Inflammatory macrophage (primary cell): ENCODE measurements at places on chromosomes 13 and 19.
A peak's percentile ranks its signal among the peaks of the same experiment; 100 is the strongest.

- peak; percentile 57 for DNase-seq
These were observed 21.0 kb downstream of the CLEC4M start for GRCh38 chr19:7783991-7784423.

- no peak for DNase-seq
These were observed 6.1 kb upstream of the BTBD2 start for GRCh38 chr19:2021453-2022140.

DNA sequence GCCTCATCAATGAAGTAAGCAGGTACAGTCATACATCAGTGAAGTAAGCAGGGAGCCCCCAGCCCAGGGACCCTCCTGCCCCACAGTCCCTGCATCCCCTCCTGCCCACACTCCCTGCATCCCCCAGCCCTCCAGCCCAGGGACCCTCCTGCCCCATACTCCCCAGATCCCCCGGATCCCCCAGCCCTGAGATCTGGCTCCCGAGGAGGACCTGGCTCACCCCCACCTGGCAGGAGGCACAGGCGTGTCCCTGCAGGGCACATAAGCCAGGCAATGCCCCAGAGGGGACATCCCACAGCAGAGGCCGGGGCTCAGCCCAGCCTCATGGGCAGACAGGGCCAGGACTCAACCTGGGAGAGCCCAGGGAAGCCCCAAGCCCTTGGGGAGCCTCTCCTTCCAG, 53.6 kb upstream of the TPM4 start:
- no peak for DNase-seq

- no peak for DNase-seq
These were observed 30.2 kb downstream of the TMTC4 start for GRCh38 chr13:100644371-100644770.

GRCh38 chr13:46071590-46072249, 19.2 kb upstream of the ZC3H13 start:
- no peak for DNase-seq

GRCh38 chr19:39381910-39382611, 8.8 kb downstream of the PAF1 start:
- DNase-seq = no peak

GRCh38 chr13:44903574-44903985, 85.7 kb downstream of the NUFIP1 start:
- DNase-seq = no peak

- DNase-seq = no peak
These were observed 120.1 kb upstream of the GPR12 start for GRCh38 chr13:26880735-26881134.

- no peak for DNase-seq
These were observed 30.4 kb downstream of the ZNF536 start for GRCh38 chr19:30402436-30403202.

- no peak for DNase-seq
These were observed 7.3 kb upstream of the INSR start for GRCh38 chr19:7301525-7301924.

DNA sequence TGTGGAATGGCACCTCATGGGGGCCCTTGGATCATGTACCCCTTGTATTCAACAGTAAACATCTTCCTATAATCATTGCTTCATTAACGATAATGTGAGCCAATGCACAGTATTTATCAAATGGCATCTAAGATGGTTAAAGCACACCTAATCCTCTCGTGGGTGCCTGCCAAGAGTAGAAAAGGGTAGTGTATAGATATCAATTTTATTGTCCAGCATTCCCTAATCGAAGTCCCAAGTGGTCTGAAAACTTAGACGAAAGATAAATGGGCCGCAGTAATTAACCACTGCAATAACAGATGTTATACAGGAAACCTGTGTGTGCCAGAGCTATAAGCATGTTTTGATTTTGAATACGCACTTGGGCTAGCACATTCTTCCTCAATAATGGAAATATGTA, 667 bp upstream of the MBNL2 start:
- DNase-seq = no peak

- peak; percentile 69 for DNase-seq
These were observed 56.3 kb upstream of the UBAC2 start for GRCh38 chr13:99144306-99144705.

GRCh38 chr13:110237875-110238817, 68.8 kb downstream of the COL4A1 start:
- DNase-seq = no peak

DNA sequence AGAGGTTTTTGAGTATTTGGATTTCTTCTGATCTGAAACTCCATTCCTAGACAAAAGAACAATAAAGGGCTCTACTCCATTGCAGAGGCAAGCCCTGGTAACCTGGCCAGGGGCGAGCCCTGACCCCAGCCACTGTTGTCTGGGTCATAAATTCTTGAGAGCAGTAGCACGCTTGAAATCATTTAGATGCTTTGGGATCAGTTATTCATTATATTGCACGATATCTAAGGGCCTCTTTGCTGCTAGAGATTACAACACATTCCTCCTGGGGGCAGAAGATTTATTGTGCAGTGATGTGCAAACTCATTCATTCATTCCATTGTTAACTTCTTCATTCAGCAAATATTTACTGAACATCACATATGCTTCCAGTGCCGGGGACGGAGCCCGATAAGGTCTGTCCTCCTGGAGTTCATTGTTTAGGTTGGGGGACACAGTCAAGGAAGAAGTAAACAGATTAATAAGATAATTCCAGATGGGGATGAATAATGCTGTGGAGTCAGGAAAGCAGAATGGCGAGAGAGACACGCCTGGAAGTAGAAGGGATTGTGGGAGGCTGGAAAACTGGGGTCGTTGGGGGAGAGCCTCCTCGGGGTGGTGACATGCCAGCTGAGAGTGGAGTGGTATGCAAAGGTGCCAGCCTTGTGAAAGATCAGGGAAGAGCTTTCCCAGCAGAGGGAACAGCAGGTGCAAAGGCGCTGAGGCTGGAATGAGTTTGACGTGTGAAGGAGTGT, 34.9 kb downstream of the SIPA1L3 start:
- DNase-seq = no peak

GRCh38 chr19:33390908-33391630, 17.6 kb downstream of the CEBPG start:
- no peak for DNase-seq

DNA sequence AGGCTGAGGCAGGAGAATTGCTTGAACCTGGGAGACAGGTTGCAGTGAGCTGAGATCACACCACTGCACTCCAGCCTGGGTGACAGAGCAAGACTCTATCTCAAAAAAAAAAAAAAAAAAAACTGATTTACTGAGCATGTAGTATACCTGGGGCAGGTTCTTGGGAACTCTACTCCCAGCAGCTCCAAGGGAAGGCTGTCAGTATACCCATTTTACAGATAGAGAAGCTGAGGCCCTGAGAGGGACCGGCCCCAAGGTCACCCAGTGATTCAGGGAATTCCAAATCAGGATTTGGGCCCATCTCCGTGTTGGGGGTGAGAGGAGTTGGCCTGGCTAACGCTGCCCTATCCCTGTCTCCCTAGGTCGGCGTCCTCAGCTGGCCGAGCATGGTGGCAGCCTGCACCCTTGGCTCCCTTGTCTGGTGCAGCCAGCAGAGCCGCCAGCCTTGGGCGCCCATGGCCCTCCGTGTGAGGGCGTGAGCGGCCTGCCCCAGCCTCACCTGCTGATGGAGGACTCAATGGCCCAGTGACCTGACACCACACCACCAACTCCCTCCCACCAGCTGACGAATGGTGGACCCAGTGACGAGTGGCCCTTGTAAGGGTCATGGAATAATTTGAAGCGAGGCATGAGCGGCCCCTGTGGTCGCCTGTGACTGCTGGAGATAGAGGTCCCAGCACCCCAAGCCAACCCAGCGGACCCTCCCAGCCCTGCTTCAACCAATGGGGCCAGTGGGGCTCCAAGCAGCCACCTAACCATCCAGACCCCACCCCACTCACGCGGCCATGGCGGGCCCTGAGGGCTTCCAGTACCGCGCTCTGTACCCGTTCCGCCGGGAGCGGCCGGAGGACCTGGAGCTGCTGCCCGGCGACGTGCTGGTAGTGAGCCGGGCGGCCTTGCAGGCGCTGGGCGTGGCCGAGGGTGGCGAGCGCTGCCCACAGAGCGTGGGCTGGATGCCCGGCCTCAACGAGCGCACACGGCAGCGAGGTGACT, 2.4 kb downstream of the PIK3R2 start:
- DNase-seq = no peak

DNA sequence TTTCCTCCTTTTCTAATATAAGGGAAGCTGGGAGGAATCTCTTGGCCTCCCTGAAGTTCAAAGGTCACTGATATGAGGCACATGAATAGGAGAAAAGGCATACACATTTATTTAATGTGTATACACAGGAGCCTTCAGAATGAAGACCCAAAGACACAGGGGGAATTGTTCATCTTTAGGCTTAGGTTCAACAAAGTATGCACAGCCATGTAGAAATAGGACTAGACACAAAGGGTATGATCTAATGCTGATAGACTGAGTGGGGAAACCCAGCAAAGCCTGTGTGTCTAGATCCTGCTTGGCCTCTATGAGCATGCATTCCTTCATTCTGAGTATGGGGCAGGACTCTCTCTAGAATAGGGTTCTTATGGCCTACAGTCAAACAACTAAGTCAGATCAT, 177.1 kb upstream of the RFC3 start:
- no peak for DNase-seq

- peak; percentile 67 for DNase-seq
These were observed 56.8 kb downstream of the THSD1 start for GRCh38 chr13:52348983-52349780.

GRCh38 chr19:28290963-28291657, 921.8 kb downstream of the UQCRFS1 start:
- no peak for DNase-seq

DNA sequence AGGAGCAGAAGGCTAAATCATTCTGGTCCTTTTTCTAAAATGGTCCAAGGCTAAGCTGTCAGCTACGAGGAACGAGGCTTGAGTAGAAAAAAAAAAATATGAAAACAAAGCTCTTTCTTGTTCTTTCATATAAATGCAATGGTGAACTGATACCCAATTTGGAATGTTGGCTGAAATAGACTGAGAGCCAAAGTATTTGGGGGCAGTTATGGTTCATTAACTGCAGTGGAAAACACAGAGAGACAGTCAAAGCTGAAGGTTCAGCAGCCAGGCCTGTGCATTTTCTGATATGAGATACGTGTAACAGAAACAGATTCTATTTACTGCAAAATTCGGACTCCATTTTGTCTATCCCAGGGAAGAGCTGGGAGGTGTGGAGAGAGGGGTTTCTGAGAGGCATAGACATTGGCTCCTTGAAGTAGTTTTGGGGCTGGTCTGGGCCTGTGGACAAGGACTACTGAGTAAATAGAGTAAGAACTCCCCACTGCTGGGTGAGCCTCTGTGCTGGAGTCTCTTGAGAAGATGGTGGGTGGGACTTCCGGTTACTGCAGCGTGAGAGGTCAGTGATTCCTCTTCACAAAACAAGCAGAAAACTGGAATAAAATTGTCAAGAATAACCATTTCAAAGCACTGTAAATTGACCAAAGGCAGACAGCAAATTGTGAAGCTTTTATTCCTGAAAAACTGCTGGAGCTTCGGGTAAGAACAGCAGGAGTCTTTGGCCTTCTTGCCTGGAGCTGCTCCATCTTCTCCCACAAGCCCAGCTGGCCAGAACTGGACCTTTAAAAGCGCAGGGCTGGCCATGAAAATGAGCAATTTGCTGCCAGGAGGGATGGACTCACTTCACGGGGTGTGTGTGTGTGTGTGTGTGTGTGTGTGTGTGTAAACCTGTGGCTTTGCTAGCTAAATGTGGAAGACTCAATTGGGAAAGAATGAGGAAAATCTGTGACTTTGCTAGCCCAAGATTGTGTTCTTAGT, 43.1 kb upstream of the CNMD start:
- no peak for DNase-seq

DNA sequence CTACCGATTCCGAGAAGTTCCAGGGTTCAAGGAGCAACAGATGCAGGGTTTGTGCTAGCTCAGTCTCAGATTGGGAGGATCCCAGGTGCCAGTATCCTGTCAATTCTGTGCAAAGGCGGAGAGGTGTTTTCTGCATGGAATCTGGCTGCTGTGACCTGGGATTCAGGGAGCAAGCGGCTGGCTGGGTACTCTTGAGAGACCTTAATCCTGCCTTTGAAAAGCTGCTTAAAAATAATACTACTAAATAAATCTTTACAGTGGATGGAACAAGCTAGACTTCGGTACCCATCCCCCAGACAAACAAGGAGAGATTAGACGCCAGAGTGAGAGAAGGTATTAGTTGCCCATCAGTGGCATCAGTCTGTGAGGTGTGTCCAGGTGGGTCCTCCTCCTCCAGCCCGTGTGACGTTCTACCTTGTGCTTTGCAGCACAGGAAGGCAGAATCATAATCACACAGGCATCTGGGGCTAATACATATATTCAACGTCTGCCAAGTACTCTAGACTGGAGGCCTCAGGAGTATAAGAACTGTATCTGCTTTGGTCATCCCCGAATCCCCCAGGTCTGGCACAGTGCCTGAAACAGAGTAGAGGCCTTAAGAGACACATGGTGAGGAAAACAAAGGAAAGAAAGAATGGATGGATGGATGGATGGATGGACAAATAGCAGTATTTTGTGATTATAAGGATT, 230.6 kb downstream of the ZNF536 start:
- no peak for DNase-seq

DNA sequence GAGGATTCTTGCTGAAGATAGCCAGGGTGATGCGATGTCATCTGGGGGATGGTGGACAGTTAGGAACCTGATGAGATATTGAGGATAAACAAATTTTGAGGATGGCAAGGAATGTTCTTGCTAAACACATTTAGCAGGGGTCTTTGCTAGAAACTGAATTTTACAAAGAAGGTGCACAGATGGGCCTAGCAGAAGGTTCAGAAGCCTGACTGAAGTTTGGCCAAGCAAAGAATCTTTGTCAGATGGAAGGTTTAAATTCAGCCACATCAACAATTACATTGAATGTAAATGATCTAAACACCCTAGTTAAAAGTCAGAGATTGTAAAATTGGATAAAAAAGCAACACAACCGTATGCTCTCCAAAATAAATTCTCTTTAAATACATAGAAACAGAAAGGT, 68.8 kb downstream of the WASF3 start:
- no peak for DNase-seq

DNA sequence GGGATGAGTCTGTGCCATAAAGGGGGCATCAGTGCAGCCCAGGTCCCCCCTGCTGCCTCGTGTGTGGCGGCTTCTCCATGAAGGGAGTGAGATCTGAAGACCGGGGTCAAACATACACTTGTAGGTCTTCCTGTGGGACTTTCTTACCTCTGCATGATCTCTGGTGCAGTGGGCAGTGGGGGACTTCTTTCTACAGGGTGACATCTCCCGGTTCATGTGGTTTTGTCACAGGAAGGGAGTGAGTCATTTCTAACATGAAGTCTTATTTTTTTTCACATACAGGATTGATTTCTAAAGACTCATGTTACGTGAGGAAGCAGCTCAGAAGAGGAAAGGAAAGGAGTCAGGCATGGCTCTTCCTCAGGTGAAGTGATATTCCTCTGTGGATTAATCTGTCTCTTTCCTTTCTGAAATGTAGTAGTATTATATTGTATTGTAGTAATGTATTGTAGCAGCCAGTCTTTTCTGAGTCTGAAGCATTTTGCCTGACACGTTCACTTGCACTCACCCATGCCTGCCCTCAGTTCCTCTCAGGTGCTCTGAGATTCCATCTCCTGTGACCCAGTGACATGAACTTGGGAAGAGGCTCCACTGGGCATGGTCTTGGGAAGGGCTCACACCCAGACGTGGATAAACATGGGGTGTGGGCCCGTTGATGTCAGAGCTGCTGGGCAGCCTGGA, 15.7 kb downstream of the ZNF808 start:
- peak; percentile 3 for DNase-seq

GRCh38 chr19:35351411-35352176, 3.9 kb downstream of the FFAR1 start:
- DNase-seq = no peak
